ENCODE measurements at places on chromosomes 2 and 18.

GRCh38 chr18:76476665-76477561 is 18.1 kb downstream of the ZNF516 start:
- no peak for DNase-seq

DNA sequence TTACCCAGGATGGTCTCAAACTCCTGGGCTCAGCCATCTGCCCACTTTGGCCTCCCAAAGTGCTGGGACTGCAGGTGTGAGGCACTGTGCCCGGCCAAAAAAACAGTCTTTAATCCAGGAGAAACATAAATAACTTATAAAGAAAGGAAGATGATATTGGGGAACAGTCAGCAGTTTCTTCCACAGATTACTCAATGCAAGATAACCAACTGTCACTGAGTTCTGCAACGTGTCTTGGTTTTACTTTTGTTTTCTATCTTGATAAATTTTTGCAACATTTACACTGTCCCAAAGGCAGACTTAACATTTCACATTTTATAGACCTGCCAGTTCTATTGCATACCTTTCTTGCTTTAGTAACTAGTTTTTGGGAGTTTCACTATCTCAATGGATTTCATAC is 71.1 kb downstream of the ANKRD44 start:
- DNase-seq = no peak

- no peak for DNase-seq
These were observed 19.7 kb upstream of the STPG4 start for GRCh38 chr2:47174733-47175361.

DNA sequence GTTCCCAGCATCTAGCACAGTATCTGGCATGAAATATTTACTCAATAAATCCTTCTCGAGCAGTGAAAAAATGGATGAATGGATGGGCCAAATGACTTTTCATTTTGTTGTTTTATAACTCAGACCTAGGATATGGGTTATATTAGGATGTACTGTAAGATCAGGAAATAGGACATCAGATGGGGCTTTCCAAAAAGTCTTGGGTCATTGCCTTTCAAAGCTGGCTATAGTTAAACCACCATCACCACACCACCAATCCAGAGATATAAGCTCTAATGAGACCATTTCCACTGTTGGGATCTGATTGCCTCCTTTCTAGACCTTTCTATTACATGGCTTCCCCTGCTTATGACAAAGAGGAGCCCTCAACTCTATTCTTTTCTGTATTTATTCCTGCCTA is 525.0 kb upstream of the TCF4 start:
- DNase-seq = no peak

GRCh38 chr2:226671141-226671676 is 128.4 kb downstream of the IRS1 start:
- no peak for DNase-seq

DNA sequence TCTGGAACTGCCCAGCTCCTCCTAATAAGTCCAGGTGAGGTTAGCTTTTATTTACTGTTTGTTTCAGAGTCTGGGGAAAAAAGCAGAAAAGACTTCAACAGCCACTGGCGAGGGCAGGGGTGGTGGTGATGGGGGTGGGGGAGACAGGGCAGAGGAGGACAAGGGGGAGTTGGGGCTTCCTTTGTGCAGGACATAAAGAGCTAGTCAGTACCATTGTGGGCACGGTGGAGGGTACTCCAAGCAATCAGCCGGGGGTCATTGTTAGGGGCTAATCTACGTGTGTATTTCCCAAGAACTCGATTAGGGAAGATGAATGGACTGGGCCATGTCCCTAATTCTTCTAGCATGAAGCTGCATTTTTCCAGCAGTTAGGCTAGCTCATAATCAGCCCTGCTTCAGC is 2.8 kb upstream of the RAX start:
- no peak for DNase-seq

DNA sequence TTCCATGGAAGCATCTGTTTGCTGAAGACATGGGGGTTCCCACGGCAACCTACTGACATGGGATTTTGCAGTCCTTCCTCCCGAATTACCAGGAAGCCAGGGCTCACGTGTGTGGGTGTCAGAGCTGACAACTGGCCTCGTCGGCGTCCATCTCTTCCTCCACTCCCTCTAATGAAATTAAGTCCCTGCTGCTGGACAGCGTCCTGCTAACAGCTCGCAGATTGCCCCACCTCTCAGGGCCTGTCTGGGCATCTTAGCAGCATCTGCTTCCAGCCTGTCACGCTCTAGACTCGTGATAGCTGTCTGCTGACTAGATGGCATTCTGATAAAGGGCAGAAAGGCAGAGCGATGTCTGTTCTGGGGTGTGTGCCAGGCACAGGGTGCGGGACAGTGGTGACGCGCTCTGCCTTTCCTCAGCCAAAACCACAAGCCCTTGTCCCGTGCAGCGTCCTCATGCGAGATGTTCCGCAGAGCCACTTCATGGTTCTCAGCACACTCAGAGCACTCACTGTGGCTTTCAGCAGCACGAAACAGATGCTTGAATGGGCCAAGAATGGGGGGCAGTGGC is 161.1 kb downstream of the ARL4C start:
- no peak for DNase-seq

- DNase-seq = no peak
These were observed 157.3 kb upstream of the CDH19 start for GRCh38 chr18:66761166-66761565.

GRCh38 chr2:202064881-202065230 is 8.2 kb upstream of the KIAA2012 start:
- DNase-seq = no peak

- no peak for DNase-seq
These were observed 54.1 kb downstream of the ETAA1 start for GRCh38 chr2:67451086-67451832.

- no peak for DNase-seq
These were observed 26.6 kb upstream of the MAP3K20 start for GRCh38 chr2:173048897-173049661.

- DNase-seq = no peak
These were observed 53.6 kb downstream of the PKDCC start for GRCh38 chr2:42101206-42102023.

- no peak for DNase-seq
These were observed 75.4 kb downstream of the SP110 start for GRCh38 chr2:230144355-230144754.

GRCh38 chr2:46200861-46201605 is 96.2 kb upstream of the EPAS1 start:
- no peak for DNase-seq

DNA sequence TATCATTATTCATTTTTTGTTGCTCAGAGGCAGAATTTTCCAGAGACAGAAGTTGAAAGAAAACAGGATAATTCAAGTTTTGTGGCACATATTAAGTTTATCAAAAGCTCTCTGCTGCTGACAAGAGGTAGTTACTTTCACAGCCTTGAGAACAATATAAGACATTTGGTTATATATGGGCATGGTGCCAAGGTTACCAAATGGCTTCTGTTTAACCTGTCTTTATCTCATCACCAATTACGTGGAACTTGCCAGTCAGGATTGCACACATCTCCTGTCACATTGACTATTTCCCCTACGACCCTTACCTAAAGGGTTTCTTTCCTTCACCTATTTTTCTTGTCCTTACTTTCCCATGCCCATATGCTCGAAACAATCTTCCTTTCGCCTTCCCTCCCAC is 35.9 kb downstream of the KLF7 start:
- no peak for DNase-seq

- no peak for DNase-seq
These were observed 126.8 kb upstream of the SERPINE2 start for GRCh38 chr2:224165901-224166319.

DNA sequence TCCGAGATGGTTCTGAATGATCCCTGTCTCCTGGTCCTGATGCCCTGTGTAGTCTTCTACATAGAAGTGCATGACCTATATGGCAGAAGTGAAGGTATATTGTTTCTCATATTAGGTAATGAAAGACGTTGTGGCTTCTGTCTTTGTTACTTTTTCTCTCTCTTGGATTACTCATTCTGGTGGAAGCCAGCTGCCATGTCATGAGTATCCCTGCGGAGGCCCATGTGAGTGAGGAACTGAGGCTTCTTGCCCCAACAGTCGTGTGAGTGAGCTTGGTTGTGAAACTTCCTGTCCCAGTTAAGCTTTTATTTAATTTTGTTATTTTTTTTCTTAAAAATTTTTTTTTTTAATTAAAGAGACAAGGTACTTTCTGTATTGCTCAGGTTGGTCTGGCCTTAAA is 134.7 kb downstream of the UBR3 start:
- no peak for DNase-seq

GRCh38 chr2:39671604-39672003 is 5.9 kb downstream of the TMEM178A start:
- no peak for DNase-seq

GRCh38 chr18:35283923-35284794 is 5.9 kb downstream of the ZSCAN30 start:
- DNase-seq = no peak

DNA sequence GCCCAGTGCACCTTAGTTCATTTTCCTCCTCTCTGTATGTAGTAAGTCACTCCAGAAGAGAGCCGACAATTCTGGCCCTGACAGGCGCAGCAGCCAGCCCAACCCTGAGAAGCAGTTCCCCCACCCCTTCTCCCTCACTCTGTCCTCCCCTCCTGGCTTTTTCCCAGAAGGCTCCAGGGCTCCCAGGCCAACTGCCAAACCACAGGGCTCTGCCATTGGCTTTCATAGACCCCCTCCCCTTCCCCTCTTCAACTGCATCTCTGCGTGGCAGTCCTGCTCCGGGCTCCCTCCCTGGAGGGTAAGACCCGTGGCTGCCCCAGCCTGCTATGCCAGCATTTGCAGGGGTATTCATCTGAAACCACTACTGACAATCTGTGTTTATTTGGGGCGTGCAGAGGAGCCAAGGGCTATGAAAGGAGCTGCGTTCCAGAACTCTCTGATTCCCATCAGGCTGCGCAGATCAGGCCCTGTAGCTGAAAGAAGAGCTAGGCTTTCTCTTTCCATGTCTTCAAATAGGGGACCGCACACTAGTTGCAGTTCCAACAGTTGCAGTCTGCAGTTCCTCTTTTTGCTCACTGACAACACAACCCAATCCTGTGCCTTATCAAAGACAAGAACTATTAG is 388.6 kb upstream of the TNP1 start:
- no peak for DNase-seq

DNA sequence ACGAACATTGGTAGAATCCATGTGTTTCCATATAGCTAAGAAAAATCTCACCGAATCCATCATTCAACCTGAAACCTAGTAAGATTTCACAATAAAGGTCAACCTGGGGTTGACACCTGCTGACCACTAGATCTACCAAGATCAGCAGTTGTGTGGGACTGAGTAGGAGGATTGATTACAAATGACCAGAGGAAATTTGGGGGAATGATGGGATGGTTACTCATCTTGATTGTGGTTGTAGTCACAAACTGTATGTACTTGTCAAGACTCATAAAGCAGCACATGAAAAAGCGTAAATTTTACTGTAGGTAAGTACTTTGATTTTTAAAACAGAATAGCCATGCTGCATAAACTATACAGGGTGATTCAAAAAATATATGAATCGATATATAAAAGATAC is 14.7 kb downstream of the DAPL1 start:
- no peak for DNase-seq

DNA sequence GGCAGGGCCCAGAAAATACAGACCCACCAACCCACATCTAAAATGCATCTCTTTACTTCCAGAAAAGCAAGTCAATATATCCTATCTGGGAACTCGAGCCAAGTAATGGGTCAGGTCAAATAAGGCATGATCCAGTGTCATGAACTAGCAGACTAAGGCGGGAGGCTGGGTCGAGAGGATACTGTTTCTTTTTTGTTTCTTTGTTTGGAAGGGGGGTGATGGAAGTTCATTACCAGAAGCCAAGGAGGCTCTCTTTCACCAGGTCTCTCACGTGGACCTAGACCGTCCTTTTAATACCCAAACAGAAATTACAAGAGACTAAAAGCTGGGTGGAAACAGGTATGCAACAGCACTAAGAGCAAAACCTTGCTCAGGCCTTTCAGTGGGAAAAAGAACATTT is 108.3 kb downstream of the HDAC4 start:
- DNase-seq = no peak

DNA sequence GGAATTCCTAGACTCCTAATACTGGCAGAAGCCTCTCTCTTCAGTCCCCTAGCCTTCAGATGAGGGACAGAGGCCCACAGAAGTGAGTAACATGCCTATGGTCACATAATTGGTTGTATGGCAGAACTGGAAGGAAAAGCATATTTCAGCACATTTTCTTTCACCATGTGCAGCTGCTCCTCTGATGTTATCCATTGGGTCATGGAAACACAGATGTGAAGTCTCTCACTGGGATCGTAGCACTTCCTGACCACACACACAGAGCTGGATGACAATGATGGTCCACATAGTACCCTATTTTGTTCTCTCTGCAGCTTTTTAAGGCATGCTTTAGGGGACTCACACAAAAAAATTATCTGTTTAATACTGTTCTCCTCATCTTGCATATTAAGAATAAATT is 24.5 kb downstream of the MYO3B start:
- DNase-seq = no peak

GRCh38 chr2:217156801-217157200 is 296.9 kb upstream of the TNP1 start:
- DNase-seq = no peak

- no peak for DNase-seq
These were observed 257.2 kb upstream of the HDAC4 start for GRCh38 chr2:239657992-239658391.

GRCh38 chr18:11909591-11910026 is 1.5 kb upstream of the MPPE1 start:
- no peak for DNase-seq

DNA sequence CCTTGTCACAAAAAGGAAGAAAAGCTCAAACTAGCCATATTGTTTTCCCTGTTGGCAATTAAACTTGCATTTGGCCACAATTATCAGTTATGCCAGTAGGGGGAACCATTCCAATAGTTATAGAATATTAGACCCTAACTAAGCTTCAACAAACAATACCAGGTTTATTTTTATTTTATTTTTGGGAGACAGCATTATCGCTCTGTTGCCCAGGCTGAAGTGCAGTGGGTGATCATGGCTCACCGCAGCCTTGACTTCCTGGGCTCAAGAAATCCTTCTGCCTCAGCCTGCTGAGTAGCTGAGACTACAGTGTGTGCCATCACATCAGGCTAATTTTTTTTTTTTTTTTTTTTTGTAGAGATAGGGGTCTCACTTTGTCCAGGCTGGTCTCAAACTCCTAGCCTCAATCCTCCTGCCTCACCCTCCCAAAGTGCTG is 102.1 kb downstream of the ATAD2B start:
- peak; percentile 6 for DNase-seq

DNA sequence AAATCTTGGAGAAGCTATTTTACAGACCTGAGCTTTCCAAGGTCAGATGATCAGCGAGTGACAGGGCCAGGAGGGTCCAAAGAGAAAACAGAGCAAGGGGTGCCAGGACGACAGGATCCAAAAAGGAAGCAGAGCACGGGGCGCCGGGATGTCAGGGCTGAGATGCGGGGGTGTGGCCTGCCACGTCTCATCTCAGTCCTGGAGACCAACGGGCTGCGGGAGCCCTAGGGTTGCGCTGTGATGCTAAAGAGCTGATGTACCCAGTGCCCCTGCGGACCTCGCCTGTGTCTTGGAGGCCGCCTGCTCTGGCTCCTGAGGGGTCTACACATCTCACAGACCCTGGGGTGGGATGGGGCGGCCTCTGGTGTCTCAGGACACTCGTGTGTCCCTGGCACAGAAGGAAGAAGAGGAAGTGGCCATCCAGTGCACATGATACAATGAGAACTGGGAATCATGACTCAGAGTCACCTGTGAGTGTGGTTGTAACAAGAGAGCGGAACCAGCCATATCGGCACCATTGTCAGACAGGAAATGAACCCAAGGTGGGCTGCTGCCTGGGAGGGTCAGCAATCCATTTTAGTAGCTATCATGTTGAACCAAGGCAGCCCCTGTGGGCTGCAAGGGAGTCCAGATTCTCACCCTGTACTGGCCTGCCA is 97.8 kb downstream of the MYT1L start:
- DNase-seq = no peak
